ENCODE measurements at places on chromosomes 7 and 10.
A peak's percentile ranks its signal among the peaks of the same experiment; 100 is the strongest.

DNA sequence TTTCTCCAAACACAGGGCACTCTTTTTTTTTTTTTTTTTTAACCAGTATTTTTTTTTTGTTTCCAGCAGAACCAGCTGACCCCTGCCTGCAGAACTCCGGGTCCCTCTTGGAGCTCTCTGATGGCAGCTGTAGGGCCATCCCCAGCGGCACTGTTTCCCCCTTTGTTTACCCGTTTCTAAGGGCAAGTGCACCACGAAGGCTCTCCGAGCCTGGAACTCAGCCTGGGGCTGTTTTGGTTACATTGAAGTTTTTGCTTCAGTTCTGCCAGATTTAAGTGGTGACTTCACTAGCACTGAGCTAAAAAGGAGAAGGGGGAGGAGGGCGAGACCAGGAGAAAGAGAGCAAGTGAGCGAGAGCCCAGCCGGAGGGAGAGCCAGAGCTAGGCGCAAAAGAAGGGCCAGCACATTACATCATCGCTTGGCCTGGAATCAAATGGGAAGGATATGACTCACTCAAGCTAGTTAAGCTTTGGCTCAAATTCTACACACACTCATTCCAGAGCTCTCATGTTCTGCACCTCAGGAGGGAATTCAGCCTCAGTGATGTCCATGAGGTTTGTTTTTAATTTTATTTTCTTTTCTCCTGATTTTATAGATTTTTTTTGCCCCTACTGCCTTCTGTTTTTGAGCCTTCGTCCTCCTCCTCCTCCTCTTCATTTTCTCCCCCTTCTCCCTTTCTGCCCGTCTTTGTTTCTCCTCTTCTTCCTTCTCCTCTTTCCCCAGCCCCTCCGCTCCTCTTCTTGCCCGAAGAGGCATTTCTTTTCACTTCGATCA is 272.3 kb downstream of the TRIL start:
- DNase-seq = peak; percentile 0

DNA sequence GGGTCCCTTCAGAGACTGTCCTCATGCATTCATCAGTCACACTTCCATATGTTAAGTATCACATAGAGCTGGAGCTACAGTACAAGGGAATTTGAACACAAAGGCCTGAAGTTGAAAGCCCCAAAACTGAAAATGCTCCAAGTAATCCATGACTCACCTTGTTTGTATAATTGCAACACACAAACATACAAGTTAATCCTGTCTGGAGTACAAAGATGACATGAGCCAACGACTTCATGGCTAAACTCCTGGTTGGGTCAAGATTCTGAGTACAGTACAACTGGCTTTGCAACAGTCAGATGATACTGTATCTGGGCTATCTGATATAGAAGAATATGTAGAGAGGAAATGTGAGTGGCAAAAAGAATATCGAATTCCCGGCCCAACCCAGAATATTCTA is 73.1 kb upstream of the AASS start:
- DNase-seq = no peak

- DNase-seq = no peak
Measured at GRCh38 chr7:4774007-4774406, 1.4 kb upstream of the AP5Z1 start.

DNA sequence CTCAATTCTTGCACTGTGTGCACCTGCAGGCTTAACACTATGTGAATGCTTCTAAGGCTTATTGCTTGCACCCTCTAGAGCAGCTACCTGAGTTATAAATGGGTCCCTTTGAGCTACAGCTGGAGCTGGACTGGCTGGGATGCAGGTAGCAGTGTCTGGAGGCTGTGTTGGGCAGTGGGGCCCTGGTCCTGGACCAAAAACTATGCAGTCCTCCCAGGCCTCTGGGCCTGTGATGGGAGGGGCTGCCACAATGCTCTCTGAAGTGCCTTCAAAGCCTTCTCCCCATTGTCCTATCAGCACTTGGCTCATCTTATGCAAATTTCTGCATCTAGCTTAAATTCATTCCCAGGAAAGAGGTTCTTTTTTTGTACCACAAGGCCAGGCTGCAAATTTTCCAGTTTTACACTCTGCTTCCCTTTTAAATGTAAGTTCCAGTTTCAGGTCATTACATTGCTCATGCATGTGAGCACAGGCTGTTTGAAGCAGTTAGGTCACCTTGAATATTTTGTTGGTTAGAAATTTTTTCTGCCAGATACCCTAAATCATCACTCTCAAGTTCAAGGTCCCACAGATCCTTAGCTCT is 26.0 kb downstream of the KBTBD2 start:
- DNase-seq = no peak

DNA sequence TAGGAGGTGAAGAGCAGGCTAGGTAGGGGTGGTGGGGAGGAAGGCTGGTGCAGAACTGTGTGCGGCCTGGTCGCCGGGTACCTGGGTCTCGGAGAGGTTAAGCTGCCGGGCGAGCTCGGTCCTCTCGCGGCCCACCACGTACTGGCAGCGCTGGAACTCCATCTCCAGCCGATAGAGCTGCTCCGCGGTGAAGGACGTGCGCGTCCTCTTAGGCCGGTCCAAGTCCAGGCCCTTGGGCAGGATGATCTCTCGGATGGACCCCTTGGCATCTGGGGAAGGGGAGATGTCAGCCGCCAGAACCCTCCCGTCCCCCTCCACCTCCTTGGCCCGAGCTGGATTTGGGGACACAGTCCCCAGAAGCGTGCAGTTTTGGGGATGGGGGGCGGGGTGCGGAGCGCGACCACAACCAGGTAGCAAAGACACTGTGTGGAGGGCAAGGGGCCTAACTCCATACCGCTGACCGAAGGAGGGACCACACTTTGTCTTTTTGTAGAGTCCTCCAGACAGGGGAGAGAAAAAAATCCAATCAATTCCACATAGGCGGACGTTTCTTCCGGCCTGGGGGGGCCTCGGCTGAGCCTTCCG is 1.6 kb downstream of the VAX1 start:
- no peak for DNase-seq

- no peak for DNase-seq
Measured at GRCh38 chr10:24415455-24416125, 206.7 kb downstream of the KIAA1217 start.

DNA sequence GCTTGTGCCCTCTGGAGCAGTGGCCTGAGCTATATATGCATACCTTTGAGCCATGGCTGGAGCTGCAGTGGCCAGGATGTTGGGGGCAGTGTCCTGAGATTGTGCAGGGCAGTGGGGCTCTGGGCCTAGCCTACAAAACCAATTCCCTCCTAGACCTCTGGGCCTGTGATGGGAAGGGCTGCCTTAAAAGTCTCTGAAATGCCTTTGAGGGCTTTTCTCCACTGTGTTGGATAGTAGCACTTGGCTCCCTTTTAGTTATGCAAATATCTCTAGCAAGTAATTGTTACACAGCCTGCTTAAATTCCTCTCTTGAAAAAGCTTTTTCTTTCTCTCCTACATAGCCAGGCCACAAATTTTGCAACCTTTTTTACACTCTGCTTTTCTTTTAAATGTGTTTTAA is 426.4 kb downstream of the ACTR3B start:
- DNase-seq = no peak

DNA sequence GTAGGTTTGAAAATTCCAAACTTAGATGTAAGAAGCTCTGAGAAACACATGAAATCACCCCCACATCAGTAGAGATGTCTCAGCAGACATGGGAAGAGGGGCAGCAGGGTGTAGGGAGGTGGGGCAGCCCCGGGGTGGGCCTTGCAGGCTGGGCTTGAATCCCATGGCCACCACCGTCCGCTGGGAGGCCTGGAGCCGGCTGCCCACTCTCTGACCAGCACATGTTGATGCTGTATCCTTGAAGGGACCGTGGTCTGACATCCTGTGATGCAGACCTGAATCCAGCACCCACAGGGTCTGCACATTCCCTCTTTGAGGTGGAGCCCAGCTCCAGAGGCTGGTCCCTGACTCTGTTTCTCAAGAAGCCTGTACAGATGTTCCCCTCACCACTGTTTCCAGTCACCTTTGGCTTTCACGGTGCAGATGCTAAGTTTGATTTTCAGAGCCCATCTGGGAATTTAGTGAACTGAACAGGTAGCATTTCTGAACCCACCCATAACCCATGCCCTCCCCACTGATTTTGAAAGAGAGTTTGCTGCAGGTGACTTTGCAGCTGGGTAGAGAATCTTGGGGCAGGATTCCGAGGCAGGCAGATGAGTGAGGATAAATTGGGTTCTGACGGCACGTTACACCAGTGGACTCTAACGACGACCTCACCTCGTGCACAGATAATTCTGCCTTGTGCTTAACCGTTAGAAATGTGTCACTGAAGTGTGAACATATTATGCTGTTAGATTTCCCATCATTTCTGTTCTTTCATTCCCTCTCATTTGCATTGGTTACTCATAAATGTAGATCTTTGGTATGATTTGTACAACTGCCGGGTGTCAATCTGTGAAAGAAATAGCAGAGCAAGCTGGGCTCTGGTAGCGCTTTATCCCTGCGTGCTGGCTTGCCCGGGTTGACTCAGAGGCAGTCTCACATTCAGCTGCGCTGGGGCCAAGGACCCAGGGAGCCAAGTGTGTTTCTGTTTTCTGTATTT is 45.7 kb downstream of the IKZF1 start:
- DNase-seq = peak; percentile 79

- DNase-seq = no peak
Measured at GRCh38 chr7:90597563-90598253, 1.6 kb downstream of the CDK14 start.

DNA sequence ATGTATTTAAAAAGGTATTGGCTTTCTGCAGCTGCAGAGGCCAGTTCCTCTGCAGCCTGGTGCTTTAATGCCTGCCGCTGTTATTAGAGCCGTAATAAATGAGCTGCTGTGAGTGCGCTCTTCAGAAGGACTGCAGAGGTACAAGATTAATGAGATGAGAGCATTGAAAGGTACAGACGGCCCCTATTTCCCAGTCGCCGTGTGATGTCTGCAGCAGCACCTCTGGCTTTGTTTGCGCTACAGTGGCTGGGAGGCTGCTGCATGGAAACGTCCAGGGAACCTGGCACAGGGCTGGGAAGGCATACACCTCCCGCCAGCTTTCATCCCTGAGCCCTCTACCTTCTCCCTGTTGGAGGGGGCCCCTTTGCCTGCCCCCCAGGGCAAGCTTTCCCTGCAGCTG is 383.8 kb upstream of the ZMIZ1 start:
- no peak for DNase-seq

GRCh38 chr7:68688416-68689086 is 909.7 kb upstream of the AUTS2 start:
- DNase-seq = no peak

GRCh38 chr10:91328320-91328984 is 81.7 kb upstream of the HECTD2 start:
- DNase-seq = no peak

DNA sequence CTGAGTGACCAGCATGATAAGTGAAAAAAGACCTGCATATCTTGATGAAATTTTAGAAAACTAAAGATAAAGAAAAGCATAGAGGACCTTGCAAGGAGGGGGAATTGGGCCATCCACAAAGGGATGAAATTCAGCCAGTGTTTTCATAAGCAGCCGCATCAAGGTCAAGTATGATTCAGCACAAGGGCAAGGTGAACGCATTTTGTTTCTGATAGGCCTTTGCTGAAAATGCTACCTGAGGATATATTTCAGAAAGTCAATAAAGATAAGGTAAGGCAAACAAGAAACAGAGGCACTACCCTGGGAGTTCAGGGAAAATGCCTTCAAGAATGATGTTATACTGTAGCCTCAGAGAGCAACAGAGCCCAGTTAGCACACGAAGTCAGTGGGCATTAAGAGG is 55.0 kb upstream of the SHH start:
- DNase-seq = no peak

GRCh38 chr7:135333200-135333599 is 99.6 kb downstream of the STRA8 start:
- DNase-seq = no peak

- no peak for DNase-seq
Measured at GRCh38 chr7:141737118-141737835, 881 bp upstream of the SSBP1 start.

DNA sequence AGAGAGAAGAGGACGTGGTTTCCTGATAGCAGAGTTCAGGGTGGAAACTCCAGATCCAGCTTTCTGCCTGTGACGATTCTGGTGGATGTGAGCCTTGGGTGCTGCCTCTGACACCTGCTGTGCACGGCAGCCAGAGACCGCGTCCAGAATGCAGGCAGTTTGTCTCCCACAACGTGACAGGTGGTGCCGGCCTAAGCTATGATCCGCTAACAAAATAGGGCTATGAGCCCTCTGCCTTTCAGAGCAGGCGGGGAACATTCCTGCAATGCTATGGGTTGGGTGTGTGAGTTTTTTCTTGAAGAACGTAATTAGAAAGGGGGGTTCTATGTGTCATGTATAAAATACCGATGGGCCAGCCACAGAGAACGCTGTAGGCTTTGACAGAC is 297.3 kb upstream of the PRKCQ start:
- DNase-seq = no peak

DNA sequence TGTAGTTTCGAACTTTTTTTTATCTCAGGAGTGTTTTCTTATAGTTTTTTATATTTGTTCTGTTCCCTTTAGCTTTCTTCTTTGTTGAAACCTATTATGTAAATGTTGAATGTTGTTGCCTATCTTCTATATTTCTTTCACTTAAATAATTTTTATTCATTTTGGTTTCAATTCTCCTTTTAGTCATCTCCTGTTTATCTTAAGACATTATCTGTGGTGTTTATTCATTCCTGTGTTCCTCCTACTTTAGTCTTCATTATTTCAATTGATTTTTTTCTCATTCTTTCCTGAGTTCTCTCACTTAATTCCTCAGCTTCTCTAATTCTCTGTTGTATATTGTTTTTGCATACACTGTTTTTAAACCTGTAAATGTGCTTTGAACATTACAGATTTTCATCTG is 64.1 kb downstream of the XPNPEP1 start:
- DNase-seq = no peak

DNA sequence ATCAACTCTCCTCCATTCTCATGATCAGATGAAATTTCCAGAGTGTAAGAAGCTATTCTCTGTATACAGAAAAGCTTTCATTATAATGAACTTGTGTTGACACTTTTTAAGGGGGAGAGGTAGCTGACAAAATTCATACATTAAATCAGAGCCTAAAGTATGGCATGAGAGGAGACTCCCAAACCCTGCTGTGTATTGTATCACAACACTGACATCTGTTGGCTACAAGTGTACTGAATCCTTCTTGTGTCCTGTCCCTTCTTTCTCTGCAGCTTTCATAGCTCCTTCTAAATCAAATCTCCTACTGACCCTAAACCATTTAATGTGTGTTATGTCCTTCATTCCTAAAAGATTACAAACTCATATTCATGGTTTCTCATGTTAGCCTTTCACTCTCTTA is 70.9 kb downstream of the GCC1 start:
- no peak for DNase-seq

GRCh38 chr10:95500649-95501048 is 60.5 kb downstream of the SORBS1 start:
- DNase-seq = no peak

DNA sequence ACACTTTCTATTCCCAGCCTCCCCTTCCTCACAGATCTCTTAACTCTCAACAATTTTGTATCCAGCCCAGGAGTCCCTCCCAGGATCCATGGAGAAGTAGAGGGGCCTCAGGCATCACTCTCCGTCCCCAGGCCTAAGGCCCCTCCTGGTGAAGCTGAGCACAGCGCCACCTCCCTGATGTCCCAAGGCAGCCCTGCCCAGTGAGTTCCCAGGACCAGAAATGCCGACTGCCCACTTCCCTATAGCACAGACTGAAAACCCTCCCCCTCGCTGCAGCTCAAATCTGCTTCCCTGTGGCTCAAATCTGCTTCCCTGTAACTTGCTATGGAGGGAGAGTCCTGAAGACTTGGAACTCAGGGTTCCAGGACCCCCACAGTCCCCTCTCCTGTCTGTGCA is 35.6 kb downstream of the YKT6 start:
- no peak for DNase-seq
